ENCODE measurements at places on chromosomes 2 and 18.
A peak's percentile ranks its signal among the peaks of the same experiment; 100 is the strongest.

GRCh38 chr2:128755695-128756364 is 437.2 kb upstream of the HS6ST1 start:
- no peak for DNase-seq

GRCh38 chr2:118032169-118033013 is 18.5 kb upstream of the CCDC93 start:
- peak; percentile 64 for DNase-seq

DNA sequence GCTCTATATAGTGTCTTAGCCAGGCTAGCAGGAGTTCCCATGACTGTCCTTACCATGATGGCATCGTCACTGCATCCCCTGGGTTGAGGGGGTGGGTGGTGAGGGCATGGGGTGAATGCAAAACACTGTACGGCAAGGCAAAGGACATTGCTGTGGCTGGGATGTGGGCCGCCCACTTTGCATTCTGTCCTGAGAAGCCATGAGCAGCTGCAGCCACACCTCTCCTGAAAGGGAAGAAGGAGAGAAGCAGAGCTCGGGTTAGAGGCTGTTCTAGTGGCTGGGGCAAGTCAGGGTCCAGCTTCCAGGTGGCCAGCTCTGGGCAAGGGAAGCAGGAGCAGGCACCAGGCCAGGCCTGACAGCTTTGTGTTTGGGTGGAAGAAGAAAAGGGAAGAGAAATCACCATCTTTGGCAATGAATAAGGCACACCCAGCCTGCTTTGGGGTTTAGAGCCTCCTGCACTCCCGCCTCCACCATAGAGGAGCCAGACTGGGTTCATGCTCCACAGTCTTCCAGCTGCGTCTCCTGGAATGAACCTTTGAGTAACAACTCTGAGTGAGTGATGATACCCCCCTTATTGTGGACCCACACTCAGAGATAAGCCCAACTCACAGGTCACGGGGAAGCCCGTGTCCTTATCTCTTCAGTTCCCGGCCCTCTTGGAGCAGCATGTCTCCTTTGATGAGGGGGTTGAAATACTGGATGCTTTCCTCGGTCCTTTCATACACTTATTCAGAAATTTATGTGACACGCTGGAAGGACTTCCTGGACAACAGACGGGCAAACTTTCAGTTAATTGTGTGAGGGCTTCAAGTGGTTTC is 63.4 kb downstream of the INPP4A start:
- no peak for DNase-seq

GRCh38 chr2:166081131-166081632 is 46.6 kb downstream of the SCN1A start:
- no peak for DNase-seq

- DNase-seq, result no peak
These were observed 15.4 kb upstream of the SLC9A2 start for GRCh38 chr2:102603904-102604303.

DNA sequence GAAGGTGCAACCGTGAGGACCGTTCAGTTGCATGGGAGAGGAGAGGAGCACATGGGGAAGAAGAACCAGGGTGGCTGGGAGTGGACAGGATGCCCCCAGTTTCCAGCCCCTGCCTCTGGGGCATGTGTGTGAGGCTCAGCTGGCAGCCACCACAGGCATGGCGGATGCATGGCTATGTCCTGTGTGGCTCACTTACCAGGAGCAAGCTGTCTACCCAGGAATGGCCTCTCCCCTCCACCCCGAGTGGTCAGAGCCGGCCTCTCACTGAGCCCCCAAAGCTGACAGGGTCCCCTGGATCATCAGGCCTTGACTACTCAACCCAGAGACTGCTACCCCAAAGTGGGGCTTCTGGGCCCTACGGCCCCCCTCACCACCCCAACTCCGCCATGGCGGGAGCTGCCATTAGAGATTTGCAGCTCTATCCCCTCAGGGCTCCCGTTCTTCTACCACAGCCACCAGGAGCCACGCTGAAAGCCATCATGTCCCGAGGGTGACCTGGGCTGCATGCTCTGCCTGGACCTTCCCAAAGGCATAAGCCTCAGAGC is 65.3 kb downstream of the RHOB start:
- no peak for DNase-seq

DNA sequence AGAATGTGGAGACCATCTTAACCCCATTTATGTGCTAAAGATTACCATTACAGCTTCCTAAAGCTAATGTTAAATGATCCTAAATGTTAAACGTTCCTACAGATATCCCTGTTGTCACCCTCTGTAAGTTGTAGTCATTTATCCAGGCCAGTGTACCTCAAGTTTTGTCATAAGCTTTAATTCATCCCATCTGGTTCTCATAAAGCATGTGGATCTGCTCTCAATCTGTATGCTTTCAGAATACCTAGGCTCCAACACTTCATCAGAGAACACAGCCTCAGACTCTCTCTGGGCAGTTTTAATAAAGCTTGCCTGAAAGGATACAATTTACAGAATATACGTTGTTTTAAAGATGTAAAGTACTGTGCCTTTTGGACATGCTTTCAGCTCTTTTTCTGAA is 4.2 kb upstream of the CCDC178 start:
- no peak for DNase-seq

- DNase-seq, result peak; percentile 36
These were observed 47.7 kb upstream of the SMIM21 start for GRCh38 chr18:75475228-75475627.

GRCh38 chr18:9117980-9118841 is 15.7 kb downstream of the NDUFV2 start:
- peak; percentile 30 for DNase-seq

GRCh38 chr2:181468811-181469210 is 11.6 kb downstream of the ITGA4 start:
- no peak for DNase-seq

DNA sequence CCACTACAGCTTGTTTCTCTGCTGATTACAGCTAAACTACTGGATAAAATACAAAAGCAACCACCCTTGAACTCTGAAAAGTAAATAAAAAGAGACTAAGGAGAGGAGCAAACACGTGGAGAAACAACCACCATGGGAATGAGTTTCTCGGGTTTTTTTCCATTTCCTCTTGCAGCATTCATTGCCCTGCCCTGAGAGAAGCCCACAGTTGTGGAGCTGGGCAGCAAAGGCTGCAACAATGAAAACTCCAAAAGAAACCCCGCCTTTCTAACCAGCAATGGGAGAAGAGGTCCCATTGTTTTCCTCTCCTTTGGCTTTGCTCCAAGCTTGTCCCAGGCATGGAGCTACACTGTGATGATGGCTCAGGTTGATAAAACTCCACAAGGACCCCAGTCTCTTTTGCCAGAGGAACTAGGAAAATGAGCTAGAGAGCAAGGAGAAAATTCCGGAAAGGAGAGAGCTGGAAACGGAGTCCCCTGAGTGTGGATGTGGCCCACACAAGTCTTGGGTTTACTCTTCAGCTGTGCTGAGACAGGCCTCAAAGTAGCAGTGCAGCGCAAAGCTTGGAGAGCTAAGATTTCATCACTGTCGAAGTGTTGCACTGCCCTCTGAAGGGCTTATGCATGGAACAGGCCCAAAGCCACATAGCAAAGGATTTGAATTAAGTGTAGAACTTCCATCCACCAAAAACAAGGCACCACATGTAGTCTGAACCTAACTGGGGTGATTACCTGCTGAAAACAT is 20.9 kb downstream of the NAPG start:
- no peak for DNase-seq

DNA sequence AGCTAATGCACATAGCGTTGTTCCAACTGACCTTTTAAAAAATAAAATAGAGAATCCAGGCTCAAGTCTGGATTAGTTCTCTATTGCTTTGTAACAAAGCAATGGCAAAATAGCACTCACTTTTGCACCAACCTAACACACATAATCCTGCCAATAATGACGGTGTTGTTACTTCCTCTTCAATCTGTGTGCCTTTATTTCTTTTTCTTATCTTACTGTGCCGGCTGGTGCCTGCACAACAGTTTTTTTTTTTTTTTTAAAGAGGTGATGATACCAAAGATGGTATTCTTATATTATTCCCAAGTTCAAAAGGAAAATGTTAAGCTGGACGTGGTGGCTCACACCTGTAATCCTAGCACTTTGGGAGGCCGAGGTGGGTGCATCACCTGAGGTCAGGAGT is 3.4 kb downstream of the PLB1 start:
- no peak for DNase-seq

DNA sequence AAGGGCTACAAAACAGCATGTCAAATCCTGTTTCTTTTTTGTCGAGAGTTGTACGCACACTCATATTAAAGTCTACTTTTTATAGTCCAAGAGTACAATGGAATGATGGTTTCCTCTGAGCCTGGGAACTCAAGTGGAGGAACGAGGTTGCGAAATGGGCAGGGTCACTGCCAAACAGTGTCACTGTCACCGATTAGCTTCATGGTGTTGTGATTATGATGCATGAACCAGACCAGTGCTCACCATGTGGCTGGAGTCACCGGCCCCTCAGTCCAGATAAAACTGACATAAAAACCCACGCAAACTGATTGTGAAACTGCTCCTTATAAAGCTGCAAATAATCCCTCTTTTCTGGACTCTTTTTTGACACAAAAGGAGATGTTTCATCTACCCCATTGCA is 122.0 kb downstream of the COPS8 start:
- DNase-seq, result no peak

- DNase-seq, result no peak
These were observed 46.4 kb upstream of the GALNT3 start for GRCh38 chr2:165840333-165840958.

GRCh38 chr2:121243821-121244460 is 41.1 kb downstream of the TFCP2L1 start:
- no peak for DNase-seq

- DNase-seq, result no peak
These were observed 4.8 kb upstream of the B3GNT7 start for GRCh38 chr2:231390667-231391066.

GRCh38 chr2:196565106-196565765 is 74.3 kb upstream of the CCDC150 start:
- no peak for DNase-seq

- no peak for DNase-seq
These were observed 31.7 kb upstream of the DNMT3A start for GRCh38 chr2:25373269-25373981.

- no peak for DNase-seq
These were observed 32.3 kb upstream of the COL6A3 start for GRCh38 chr2:237446338-237446665.

- DNase-seq, result no peak
These were observed 754.9 kb downstream of the RNF144A start for GRCh38 chr2:7672027-7672684.

- no peak for DNase-seq
These were observed 89.9 kb downstream of the RHOB start for GRCh38 chr2:20536619-20537422.

- peak; percentile 86 for DNase-seq
These were observed 83.9 kb downstream of the CBLN2 start for GRCh38 chr18:72460210-72460680.

DNA sequence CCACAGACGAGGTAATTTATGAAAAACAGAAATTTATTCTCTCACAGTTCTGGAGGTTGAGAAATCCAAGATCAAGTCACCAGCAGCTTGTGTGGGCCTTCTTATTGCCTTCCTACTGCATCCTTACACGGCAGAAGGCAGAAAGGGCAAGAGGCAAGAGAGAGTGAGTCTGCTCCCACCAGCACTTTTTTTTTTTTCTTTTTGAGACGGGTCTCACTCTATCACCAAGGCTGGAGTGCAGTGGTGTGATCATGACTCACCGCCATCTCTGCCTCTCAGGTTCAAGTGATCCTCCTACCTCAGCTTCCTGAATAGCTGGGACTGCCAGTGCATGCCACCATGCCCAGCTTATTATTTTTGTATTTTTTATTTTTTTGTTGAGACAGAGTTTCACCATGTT is 78.5 kb upstream of the HK2 start:
- peak; percentile 27 for DNase-seq

DNA sequence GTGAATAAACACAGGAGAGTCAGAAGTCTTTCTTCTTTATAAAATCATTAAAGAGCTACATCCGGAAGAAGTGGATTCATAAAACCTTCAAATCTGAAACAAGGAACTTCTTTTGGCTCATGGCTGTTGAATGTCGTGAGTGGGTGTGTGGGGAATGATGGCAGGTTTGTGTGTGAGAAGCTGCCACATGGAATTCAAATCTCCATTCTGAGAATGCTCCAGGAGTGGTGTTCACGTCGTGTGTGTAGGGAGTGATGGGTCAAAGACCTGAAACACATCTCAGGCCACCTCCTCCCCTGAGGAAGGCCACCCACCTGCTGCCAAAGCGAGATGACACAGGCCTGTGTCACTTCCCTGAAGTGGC is 28.9 kb downstream of the FAM228A start:
- DNase-seq, result no peak

GRCh38 chr2:45882707-45883602 is 231.5 kb downstream of the PRKCE start:
- DNase-seq, result no peak

GRCh38 chr2:22536133-22536532 is 848.8 kb upstream of the KLHL29 start:
- DNase-seq, result peak; percentile 58
